DMS53 (cell line): ENCODE measurements at places on chromosomes 2 and 18.

DNA sequence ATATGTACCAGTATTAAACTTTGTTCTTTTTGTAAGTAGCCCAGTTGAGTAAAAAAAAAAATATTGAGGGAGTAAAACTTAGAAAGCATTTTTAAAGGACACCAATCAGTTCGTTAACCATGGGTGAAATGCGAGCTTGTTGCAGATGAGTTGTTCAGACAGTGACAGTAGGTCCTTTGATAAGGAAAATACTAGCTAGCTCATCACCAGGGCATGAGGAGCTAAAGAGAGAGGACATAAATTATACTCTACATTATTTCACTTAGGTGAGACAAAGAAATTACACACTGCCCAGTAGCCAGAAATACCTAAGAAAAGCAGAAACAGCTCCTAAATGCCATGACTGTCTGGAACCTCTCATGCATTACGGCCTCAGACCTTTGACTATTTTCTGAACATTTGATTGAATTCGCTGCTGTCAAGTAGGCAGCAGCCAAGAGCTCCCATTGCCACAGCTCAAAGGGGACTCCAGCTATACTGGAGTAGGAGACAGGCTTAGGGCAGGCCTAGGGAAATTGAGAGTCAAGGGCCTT lies 2.6 kb upstream of the HNRNPLL start:
- no peak for DNase-seq

DNA sequence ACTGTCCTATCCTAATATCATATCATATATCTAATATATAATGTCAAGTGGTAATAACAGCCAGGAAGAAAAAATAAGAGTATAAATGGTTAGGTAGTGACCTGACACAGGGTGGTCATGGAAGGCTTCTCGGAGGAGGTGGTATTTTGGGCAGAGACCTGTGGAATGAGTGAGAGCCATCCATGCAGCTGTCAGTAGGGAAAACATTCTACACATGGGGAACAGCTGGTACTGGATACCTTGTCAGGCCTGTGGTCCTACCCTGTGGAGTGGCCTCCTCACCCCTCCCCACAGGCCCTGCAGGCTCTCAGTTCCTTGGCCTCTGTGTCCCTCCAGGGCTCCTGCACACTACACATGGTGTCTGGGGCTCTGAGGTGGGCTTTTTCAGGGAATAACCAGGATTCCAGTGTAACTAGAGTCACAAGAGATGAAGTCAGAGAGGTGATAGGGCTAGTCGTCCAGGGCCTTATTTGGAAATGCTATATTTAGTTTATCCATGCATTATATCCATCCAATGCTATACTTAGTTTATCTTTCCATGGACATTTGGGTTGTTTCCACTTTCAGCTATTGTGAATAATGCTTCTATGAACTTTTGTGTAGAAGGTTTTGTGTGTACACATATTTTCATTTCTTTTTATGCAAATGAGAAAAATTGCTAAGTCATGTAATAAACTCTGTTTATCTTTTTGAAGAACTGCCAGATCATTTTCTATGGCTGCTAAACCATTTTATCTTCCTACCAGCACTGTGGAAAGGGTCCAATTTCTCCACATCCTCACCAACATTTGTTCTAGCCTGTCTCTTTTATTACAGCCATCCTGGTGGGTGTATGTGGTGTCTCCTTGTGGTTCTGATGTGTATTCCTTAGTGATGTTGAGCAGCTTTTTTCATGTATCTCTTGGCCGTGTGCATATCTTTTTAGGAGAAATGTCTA lies 75.6 kb downstream of the TPGS2 start:
- no peak for DNase-seq

DNA sequence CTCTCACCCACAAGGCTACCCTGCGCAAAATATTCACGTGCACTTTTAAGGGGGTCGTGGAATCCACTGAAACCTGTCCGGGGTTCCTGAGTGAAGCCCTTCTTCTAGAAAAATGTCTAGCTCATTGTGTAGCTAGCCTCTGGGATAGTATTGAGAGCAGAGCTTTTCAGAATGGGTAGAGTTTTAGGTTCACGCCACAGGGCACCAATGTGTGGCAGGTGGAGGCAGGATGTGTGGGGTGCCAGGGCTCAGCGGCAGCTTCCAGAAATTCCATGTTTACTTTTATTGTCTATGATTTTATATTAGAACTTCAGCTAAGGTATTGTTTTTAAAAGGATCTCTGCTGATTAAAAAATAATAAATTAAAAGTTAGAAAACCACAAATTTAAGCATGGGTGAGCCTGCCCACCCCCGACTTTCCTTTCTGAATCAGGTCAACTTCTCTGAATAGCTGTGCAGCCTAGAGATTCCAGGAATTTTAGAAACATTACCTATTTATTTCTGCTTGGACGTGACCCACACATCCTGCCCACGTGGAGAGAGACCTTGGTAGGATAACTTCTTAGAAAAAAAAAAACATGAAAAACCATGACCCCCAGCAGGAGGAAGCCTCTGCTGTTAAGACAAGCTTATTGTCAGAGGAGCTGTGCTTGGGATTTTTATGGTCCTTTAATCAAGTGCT lies 163.7 kb downstream of the CTIF start:
- no peak for DNase-seq

GRCh38 chr2:161708350-161708975 lies 84.2 kb downstream of the SLC4A10 start:
- DNase-seq: no peak

DNA sequence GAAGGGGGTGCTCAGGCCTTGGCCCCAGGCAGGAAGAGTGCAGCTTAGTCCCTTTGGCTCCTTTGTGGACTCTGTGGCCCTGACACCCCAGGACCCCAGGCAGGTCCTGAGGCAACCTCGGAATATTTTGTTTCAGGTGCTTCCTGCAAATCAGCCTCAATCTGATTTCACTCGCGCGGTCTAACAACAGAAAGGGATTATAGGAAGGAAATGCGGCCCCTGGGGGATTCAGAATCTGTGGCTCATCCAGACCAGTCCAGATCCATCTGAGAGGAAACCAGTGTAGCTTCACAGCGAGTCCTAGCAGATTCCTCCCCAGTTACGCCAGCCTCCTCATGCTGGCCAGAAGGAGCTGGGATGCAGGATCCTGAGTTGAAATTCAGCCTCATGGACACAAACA lies 59.5 kb upstream of the YWHAQ start:
- no peak for DNase-seq

- no peak for DNase-seq
Measured at GRCh38 chr2:98771721-98772524, 41.0 kb upstream of the MGAT4A start.

DNA sequence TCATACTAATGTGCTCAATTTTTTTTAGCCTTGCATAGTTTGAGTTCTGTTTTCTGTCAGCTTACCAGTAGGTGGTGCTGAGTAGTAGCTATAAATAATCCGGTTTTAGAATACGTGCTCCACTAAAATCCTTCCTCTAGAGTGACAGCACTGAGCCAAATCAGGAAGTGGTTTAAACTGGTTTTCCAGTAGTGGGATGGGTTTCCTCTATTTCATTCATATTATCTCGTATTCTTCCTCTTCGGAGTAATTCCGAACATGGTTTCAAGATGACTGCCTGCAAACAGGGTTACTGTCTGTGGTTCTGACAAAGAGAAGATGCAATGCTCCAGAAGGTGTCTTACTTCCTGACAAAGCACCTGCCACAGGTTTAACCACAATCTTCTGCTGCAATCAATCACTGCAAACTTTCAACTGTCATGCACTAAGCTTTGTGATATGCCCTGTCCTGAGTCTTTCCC lies 496.9 kb upstream of the VRK2 start:
- DNase-seq: peak; percentile 67

GRCh38 chr2:119864318-119864717 lies 104.6 kb downstream of the PTPN4 start:
- peak; percentile 86 for DNase-seq

GRCh38 chr2:215847718-215848117 lies 165.6 kb downstream of the MREG start:
- no peak for DNase-seq

DNA sequence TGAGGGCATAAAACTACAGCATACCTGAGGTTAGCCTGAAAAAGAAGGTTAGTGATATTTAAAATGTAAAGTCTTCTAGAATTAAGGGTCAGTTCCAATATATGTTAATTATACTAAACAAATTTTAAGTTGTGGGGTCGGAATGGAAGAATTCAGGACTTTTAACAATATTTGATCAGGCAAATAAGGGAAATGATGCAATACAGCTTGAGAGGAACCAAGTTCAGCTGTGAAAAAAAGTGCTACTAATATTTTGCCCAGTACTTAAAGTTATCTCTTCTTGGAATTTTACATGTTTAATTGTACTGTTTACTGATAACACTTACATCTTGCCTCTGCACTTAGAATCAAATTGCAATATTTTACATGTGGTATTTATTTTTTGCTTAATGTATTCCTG lies 345.5 kb upstream of the CWC22 start:
- peak; percentile 39 for DNase-seq

- DNase-seq: no peak
Measured at GRCh38 chr18:31624892-31625640, 33.4 kb downstream of the TTR start.

DNA sequence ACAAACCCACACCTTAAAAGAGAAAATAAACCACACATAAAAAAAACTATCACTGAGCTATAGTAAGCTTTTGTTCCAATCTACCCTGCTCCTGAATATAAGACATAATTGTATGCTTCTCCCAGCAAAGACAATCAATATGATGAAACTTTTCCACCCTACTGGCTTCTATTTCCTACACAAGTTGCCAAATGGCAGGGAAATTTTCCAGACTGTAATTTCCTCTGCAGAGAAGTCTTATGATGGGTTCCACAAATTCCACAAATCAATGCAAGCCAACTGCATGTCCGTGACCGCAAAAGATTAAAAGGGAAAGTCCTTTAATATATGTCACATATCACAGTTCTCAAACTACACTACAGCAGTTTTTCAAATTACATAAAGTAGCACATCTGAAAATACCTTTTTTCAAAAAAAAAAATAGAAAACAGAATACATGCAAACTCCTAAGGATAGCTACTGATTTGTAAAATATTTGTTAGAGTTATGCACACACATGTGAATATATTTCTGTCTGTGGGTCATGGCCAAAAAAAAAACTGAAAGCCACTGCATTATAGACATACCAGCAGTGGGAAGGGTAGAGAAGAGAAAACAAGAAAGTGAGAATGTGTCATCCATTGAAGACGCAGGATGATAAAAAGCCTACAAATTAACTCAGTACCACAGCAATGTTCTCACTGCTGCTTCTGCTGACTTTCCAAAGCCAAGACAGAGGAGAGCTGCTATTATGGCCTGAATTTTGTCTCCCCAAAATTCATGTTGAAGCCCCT lies 61.4 kb downstream of the RPL31 start:
- no peak for DNase-seq

DNA sequence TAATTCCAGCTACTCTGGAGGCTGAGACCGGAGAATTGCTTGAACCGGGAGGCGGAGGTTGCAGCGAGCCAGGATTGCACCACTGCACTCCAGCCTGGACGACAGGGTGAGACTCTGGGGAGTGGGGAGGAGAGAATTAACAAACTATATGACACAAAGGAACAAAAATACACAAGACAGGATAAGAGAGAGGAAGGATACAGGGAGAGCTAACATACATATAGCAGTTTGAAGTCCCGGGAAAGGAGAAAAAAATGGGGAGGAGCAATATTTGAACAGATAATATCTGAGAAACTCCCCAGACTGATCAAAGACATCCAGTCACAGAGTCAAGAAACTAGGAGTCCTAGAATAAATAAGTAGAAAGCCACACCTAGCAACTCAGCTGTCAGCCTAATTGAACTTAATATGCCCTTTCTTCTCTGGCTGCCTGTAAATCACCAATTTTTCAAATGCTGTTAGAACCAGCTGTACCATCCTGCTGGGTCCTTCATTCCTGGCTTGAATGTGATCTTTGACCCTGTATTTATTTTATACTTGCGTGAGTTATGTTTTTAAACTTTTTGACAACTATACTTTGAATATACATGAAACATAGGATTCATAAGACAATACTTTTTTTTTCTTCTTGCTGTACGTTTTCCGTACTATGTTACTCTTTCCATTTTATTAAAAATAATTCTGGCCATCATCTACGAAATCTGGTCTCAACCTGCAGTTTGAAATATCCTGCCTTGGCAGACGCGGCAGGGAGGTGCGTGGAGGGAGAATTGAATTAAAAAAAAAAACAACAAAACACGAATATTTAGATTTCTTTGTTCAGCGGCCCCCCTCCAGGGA lies 876 bp upstream of the CYP27A1 start:
- DNase-seq: peak; percentile 19

- DNase-seq: peak; percentile 93
Measured at GRCh38 chr2:96507957-96508520, 2.9 kb upstream of the NEURL3 start.

DNA sequence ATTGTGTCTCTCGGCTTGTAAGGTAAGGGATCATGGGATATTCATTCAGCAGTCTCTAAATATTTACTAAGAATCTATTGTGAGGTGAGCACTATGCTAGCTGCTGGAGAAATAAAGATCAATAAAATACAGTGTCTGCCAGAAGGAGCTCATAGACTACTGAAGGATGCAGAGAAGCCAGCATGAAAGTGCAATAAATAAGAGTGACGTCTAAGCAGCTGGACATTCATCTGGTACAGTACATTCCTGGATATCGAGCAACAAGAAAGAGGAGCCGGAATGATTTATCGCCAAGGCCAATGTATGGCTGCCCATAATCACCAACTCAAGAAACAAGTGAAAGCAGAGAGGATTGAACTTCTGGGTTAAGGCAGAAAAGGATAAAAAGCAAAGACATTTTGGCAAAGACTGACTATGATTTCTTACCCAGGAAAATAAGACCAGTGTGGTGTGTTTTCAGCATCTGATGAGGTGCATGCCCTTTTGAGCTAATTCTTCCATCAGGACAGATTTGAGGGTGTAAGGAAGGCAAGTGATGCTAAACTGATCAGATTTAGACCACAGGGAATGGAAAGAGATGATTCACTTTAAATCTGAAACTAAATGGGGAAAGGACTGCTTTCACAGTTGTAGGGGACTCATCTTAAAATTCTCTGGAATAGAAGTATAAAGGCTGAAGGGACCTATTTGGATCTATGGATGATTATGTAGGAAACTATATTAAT lies 18.7 kb upstream of the LMAN1 start:
- no peak for DNase-seq

DNA sequence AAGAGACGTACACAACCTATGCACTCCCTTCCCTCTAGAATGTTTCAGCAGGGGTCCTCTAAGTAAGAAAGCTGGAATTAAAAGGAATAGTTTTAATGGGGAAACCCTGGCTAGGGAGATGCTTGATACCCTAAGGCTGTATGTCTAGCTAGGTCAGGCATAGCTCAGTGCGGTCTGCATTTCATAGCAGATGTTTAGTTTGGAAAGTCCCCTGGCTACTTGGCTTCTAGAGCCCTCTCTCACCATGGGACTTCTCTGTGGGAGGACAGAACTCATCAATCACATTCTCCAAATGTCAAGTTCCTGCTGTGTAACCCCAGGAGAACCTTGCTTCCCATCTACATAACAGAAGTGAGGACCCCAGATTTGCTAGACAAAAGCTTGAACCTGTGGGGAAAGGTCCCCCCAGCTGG lies 24.1 kb upstream of the ANXA4 start:
- no peak for DNase-seq

GRCh38 chr2:25903216-25903776 lies 25.0 kb upstream of the ASXL2 start:
- no peak for DNase-seq

DNA sequence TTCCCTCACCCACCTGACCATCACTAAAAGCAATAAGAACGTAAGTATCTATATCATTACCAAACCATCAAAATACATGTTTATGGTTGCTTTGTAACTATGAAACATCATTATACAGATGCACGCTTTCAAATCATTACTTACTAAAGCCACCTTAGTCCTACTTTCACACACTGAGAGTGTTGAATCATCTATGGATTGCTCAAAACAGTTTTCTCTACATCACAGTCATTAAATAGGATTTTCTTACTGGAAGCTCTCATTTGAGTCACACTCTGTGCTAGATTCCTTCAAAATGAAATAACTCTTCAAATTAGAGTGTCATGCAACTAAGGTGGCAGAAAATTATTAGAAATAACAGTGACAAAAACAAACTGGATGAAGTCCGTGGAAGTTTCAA lies 878.4 kb downstream of the CPS1 start:
- no peak for DNase-seq
